Mucosa of descending colon (tissue), 3 donors: ENCODE measurements at places on chromosomes 16 and 17. TPM values are rescaled to one million over a fixed set of nuclear protein-coding genes. Genes with fewer than 3 reads are reported as not detected.

RND2 gene
- 0.09 TPM for total RNA-seq

GRCh38 chr17:633133-633532, 81.5 kb downstream of the VPS53 start:
- no peak for DNase-seq

HASPIN gene
- 0.70 TPM for total RNA-seq

GRCh38 chr16:26231647-26232046, 539.9 kb downstream of the HS3ST4 start:
- no peak for DNase-seq

ENPP7 gene
- total RNA-seq: not detected

TP53TG3C gene
- not detected for total RNA-seq

GRCh38 chr17:41404024-41404671, 6.7 kb upstream of the KRT31 start:
- no peak for DNase-seq

DNA sequence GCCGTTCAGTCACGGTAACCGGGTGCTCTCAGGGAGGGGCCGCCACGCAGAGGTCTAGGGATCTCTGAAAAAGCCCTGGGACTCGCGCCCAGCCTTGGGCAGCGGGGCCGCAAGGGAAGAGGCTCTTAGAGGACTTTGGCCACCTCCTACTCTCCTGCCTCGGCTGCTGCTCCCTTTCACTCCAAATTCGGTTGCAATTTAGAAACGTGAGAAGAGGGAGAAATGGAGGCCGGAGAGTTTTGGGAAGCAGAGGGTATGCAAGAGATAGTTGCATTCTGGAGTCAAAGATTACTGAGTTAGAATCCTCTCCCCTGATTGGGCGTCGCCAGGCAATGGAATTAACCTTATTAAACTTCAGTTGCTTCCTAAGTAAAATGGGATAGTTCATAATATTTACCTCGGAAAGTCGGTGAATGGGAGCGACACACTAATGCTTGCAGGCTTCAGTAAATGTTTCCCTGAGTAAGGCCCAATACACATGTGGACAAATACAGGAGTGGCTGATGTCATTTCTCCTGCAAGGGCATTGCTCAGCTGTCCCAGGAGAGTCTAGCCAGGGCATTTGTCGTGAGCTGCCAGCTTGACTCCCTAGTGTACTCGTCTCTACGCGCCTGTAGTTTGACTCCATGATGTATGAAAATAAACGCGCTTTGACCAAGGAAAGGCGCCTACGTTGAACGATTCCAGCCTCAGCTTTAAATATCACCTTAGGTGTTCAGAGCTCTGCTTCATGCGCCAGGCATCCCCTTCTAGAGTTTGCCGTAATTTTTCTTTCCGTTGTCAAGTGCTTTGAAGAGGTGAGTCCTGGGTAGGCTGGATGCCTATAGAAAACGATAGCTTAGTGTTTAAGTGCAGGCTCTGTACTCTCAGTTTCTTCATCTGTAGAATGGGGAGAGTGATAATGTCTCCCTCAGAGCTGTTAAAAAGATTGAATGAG, 667 bp downstream of the OGFOD1 start:
- peak; percentile 32 for DNase-seq

PHKG2 gene
- total RNA-seq: 33.0 TPM

ZNF469 gene
- 0.51 TPM for total RNA-seq
